ENCODE measurements at places on chromosomes 3 and 15.

GRCh38 chr3:43024181-43024885 lies 45.2 kb downstream of the GASK1A start:
- peak; percentile 59 for DNase-seq

DNA sequence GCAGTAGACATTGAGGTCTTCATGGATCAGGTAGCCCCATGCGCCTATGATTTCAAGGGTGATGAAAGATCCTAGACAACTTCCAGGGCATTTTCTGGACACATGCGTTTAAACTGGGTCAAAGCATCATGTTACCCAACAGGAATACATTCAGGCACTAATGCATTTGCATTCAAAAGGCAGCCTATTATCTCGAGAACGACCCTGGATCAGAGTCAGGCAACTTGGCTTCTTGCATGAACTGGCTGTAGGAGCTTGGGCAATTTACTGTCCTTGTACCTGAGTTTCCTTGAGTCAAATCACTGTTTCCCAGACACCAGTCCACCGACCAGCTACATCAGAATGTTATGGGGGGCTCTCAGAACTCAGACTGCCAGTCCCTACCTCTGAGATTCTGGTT lies 51.5 kb upstream of the CHST2 start:
- no peak for DNase-seq

GRCh38 chr3:68018275-68018674 lies 363.9 kb upstream of the SUCLG2 start:
- no peak for DNase-seq

DNA sequence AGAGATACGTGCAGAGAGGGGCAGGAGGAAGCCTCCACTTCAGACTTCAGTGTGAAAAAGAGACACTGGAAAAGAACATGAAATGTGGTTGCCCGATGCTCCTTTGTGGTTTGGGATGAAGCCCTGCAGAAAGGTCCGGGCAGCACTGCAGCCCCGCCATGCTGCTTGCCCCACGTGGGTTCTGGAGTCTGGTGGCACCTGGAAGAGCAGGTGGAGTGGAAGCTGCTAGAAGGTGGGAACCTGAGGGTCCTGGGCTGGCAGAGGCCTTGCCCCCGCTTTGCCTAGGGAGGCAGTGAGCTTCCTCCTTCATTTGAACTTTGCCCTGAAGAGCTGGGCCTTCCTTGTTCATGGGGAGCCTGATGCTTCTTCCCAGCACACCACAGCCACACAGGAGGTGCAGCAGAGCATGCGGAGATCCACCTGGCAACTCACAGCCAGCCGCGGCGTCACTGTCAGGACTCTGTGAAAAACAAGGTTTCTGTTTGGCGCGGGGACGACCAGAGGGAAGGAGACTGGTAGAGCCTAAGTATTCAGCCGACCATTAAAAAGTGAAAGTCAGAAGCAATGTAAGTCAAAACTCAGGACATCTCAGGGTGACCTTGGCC lies 59.0 kb downstream of the APBA2 start:
- DNase-seq, result no peak

GRCh38 chr15:77004189-77004588 lies 9.3 kb downstream of the PSTPIP1 start:
- DNase-seq, result no peak

DNA sequence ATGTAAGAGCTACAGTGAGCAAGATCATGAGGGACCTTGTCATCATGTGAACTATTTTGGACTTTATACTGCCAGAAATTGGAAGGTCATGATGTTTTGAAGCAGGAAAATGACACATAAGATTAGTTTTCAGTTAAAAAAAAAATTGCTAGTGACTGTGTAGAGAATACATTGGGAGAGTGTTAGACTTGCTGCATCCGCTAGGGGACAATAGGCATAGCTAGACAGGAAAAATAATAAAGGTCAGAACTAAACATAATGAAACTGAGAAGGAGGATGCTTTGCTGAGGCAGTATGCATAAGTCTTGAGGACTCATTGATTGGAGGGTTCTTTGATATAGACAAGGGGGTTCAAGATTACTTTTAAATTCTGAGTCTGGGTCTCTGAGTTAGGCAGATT lies 275.8 kb upstream of the KCNH8 start:
- DNase-seq, result no peak

DNA sequence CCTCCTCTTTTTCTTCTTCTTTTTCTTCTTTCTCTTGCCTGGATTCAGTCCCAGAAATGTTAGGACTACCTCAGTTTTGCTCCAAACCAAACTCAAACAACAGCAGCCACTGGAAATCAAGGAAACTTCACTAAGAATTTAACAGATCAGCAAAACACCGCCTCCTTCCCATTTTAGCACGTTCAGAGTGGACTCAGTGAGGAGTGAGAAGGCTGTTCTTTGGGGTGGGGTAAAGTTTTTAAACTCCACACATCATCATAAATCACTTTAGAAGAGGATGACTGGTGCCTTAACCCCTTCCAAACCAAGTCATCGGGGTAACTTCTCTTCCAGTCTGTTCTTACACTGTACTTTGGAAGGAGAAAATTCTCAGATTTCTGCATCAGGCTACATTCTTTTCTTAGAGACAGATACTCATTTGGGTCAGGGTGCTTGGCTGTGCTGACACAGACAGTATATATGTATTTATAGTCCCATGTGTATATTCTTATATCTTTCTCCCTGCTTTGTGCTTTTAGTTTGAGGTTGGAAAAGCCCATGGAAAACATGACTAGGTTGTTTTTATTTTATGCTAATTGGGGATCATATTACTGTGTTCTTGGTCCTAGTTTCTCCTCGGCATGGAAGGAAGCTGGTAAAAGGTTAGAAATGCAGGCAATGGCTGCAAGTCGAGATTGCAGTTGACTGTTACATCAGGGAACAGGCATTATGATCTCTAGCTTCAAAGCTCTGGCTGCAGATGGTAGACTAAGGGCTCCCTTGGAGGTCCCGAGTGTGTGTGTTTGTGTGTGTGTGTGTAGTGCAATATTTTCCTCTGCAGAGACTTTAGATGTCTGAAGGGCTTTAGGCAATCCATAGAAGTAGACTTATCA lies at the start of gene CCDC80:
TSS of gene CCDC80 (minus strand) at position 214 of the 872 bp plus-strand sequence. CDS start 1,238 bp downstream, outside the sequence.
- no peak for DNase-seq

GRCh38 chr3:127588806-127589577 lies 1.5 kb downstream of the TPRA1 start:
- DNase-seq, result no peak

GRCh38 chr3:57583544-57583943 lies 13.6 kb downstream of the ARF4 start:
- no peak for DNase-seq

DNA sequence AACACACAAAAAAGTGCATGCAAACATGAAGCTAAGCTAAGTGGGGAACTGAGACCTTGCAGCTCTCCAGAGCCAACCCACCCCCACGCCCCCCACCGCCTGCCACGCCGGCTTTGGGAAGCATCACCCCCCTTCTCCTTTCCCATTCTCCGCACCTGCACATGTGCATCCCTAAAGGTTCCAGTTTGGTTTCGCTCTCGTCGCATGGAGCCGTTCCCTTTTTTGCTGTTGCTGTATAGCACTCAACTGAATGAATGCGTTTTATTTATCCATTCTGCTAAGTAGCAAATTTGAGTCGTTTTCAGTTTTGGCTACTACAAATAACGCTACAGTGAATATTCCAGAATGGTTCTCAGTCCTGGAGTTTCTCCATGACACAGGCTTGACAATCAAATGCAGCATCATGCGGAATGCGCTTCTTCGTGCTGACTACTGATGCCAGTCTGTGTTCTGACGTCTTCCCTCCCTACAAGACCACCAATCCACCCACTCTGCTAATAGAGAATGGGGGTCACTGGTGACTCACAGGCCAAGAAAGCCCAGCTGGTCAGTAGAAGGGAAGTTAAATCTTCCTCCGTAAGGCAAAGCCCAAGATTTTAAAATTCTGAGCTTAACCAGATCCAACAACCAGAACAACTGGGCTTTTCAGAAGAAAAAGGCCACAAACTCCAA lies 115.3 kb downstream of the XXYLT1 start:
- DNase-seq, result no peak

DNA sequence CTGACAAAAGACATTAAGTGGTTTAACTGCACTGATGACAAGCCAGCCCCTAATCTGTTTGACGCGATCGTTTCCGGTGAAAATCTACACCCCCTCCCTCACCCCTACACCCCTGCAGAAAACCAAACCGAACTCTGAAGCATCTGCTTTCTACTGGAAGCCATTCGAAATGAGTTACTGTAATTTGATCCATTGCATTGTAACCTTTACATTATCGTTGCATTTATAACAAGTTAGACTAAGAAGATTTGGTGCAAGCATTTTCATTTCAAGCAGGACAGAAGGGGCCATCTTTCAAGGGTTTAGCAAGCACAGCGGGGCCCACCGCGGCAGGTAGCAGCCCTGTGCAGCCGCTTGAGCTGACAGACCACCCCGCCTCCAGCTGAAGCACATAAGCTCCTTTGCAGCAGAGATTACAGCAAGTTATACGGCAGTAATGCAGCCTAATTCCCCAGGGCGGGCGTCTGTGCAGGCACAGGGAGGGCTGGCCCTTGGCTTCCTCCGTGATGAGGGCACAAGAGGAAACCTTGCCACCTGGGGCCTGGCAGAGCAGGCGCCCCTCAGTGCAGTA lies 79.3 kb downstream of the CHSY1 start:
- DNase-seq, result no peak

DNA sequence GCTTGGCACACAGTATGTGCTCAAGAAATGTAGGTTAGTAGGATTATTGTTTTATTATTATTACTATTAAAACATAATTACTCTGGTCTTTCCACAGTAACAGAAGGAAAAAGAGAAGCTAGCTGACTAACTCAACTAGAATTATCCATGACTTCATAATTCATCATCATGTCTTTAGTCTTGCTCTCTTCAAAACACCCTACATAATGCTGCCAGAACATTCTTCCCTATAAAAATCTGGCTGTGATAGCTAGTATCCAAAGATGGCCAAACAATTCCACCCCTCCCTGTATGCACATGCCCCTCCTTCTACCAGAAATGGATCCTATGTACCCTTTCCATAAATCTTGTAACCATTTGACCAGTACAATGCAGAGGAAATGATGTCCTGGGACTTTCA lies 48.8 kb upstream of the SRGAP3 start:
- no peak for DNase-seq

- DNase-seq, result no peak
Measured at GRCh38 chr3:85524104-85524503, 565.3 kb downstream of the CADM2 start.

DNA sequence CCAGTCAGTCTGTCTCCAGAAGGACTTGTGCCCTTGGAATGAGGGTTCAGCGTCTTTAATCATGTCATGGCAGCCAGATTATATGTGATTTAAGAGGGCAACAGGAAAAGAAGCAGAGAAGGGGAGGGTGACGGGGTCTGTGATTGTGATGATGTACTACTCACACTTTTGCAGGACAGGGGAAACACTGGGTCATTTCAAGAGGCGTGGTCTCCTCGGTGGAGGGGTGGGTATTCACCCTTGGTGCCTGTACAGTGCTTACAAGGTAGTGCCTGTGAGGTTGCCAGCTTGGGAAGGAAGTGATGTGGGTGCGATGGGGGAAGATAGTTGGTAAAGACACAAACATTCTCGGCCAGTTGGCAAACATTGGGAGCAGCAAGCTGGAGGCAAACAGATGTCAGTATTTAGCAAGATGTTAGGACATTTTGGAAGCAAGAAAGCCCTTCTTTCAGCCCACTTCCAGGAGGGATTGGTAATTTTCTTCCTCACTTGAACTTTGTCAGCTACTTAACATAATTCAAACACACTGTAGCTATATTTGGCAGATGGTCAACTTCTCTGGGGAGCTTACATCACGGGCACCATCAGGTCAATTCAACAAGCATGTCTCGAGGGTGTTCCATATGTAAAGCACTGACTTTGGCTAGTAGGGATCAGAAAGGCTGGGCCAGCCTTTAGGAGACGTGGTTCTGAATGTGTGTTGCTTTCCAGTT lies 71.4 kb upstream of the ROPN1 start:
- no peak for DNase-seq

DNA sequence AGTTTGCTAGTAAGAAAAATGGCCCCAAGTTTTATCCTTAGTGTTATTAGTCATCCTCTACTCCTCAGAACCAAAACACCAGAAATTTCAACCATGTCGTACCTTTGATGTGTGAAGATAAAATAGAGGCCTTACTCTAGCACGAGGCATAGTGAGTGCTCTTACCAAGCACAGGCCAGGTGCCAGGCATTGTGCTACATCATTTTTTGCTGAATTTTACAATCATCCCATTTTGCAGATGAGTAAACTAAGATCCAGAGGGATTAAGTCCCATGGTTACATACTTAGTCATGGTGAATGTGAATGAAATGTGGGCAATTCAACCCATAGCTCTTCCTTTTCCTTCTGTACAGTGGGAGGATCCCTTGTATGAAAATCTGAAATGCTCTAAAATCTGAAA lies 15.2 kb downstream of the LMCD1 start:
- DNase-seq, result no peak

DNA sequence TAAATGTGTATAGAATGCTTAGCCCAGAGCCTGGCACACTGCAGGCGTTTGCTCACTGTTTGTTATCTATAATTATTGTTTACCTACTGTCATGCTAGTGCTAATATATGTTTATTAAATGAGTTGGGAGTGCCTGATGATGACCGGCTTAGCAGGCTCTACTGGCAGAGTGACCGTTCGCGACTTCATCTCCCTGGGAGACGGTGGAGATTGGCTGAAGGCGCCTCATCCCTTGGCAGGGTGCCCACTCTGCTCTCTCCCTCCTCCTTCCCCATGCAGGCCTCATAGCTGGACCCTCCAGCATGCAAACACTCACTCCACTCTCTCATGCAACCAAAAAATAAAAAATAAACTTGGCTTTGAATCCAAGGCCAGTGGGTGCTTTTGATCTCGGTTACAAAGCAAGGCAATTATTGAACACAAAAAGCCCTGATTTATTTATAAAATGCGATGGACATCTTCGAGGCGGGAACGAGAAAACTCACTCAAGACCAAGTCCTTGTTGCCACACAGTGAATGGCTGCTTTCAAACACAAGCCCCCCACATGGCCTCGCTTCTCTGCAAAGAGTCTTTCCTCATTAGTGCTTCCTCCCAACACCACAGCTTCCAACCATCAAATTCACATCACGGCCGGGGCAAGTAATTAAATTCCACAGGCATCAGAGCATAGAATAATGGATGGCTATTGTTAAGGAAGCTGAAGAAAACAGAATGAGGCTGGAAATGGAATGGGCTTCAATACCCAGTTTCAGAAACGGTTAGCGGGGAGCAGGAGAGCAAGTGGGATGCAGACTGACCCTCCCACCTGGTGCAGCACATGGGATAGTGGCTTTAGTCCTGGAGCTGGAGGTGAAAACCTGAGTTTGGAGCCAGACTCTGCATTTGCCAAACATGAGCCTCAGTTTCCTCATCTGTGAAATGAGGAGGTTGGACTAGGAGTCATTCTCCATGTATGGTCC lies 135.7 kb upstream of the RAD18 start:
- no peak for DNase-seq

- DNase-seq, result no peak
Measured at GRCh38 chr3:187900993-187901755, 155.9 kb upstream of the BCL6 start.
